ENCODE measurements at places on chromosomes 1 and 21.

DNA sequence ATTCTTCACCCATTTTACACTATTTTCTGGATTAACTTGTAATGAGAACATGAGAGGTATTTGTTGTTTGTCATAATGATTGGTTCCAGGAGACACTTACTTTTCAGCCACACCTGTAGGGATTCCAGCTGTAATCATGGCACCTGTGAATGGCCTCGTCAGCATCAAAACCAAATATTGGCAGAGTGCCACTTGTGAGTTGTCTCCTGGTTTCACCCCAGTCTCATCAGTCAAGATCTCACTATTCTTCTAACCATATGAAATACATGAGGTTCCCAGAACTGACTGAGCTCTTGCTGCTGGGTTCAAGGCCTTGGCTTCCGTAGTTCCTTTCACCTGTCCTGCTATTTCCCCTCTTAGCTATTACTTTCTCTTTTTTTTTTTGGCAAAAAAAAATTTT lies 246.6 kb upstream of the ADGRL2 start:
- DNase-seq = no peak

- DNase-seq = no peak
Measured at GRCh38 chr1:116775116-116775752, 21.0 kb downstream of the CD2 start.

GRCh38 chr1:7063981-7064380 lies 278.7 kb downstream of the CAMTA1 start:
- DNase-seq = no peak

DNA sequence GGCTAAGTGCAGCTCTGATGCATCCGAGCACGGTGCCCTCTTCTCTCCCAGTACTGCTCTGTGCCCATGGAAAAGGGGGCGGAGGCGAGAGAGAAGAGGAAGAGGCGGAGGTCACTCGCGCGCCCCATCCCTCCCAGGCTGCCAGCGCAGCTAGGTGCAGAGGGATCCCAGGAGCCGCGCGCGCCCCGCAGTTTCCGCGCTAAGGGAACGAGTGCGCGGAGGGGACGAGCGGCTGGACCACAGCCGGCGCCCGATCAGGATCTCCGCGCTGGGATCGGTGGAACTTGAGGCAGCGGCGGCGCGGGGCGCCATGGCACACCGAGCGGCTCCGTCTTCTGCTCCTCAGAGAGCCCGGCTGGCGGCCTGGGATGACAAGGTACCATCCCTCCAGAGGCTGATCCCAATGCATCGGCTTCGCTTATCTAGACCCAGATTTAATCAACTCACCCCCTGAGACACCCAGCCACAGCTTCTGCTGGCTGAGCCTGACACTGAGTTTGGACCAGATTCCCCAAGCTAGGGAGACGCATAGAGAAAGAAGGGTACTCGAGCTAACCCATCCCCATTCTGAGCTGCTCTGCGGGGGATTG lies at the start of gene PTGFR:
Gene PTGFR (plus strand): TSS at position 114 of the 590 bp plus-strand sequence. CDS start 1,770 bp downstream, outside the sequence.
- DNase-seq = no peak

- DNase-seq = no peak
Measured at GRCh38 chr1:57324388-57324787, 99.5 kb downstream of the DAB1 start.

GRCh38 chr1:35935442-35936388 lies 4.8 kb downstream of the AGO3 start:
- no peak for DNase-seq

DNA sequence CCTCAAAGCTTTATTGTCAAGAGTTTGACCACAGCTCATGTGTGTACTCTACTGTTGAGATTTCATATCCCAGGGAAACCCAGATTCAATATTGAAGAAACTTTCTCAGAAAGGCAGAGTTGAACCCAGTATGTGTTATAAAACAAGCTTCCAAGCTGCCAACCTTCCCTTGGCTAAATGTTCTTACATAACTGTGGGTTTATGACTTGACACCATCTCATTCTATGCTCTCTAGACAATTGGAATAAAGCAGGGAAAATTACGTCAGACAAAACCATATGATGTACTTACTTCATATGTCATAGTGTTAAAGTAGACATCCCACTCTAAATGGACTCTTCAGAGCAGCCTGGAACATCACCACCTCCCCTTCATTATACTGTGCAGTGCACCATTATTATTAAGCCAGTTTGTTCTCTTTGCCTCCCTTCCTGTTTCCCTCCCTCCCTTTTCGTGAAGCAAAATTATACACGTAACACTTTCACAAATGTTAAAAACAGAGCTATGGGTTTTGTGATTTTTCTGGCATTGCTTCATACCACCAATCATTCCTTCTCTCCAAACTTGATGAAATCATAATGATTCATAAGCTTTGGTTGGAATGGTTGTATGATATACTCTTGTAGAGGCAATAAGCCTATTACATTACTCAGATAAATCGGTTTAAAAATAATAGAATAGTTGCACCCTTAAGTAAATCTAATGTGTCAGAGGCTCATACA lies 507.2 kb downstream of the LTN1 start:
- DNase-seq = no peak

GRCh38 chr1:7489586-7489985 lies 281.5 kb upstream of the VAMP3 start:
- DNase-seq = no peak

DNA sequence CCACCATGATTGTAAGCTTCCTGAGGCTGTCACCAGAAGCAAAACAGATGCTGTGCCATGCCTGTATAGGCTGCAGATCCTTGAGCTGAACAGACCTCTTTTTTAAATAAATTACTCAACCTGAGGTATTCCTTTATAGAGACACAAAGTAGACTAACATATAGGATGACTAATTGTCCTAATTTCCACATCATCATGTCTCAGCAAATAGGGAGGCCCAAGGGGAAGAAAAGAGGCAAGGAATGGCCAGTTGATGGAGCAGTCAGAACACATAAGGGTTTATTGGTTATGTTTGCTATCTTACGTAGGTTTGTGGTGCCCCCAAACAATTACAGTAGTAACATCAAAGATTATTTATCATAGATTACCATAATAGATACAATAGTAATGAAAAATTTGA lies 126.2 kb downstream of the RASAL2 start:
- DNase-seq = no peak
